Activated CD8-positive, alpha-beta T cell treated with anti-CD3 and anti-CD28 coated beads, Interleukin-2, amount 10 ng/mL, durations not matched to agents 7 days and 5 days (primary cell): ENCODE measurements at places on chromosomes 4 and X. TPM values are rescaled to one million over a fixed set of nuclear protein-coding genes. Genes with fewer than 3 reads are reported as not detected.
A peak's percentile ranks its signal among the peaks of the same experiment; 100 is the strongest.

Gene SMIM31
- total RNA-seq, result not detected

GRCh38 chr4:83503974-83504373 is 19.1 kb upstream of the ABRAXAS1 start:
- H3K36me3 ChIP-seq, result no peaks in the 10 kb centered on the region
- peaks cover 15% of the 10 kb centered on the region for H3K4me1 ChIP-seq
- no peaks in the 10 kb centered on the region for H3K27me3 ChIP-seq
- no peak overlapping the region for H3K4me3 ChIP-seq

Gene UGT2B7
- total RNA-seq, result not detected

GRCh38 chr4:142353149-142353738 is 492.9 kb downstream of the INPP4B start:
- H3K4me1 ChIP-seq, result peaks cover 74% of the 10 kb centered on the region
- DNase-seq, result no peak
- peak overlapping the region; percentile 50 for H3K27ac ChIP-seq
- no peak overlapping the region for H3K4me3 ChIP-seq

DNA sequence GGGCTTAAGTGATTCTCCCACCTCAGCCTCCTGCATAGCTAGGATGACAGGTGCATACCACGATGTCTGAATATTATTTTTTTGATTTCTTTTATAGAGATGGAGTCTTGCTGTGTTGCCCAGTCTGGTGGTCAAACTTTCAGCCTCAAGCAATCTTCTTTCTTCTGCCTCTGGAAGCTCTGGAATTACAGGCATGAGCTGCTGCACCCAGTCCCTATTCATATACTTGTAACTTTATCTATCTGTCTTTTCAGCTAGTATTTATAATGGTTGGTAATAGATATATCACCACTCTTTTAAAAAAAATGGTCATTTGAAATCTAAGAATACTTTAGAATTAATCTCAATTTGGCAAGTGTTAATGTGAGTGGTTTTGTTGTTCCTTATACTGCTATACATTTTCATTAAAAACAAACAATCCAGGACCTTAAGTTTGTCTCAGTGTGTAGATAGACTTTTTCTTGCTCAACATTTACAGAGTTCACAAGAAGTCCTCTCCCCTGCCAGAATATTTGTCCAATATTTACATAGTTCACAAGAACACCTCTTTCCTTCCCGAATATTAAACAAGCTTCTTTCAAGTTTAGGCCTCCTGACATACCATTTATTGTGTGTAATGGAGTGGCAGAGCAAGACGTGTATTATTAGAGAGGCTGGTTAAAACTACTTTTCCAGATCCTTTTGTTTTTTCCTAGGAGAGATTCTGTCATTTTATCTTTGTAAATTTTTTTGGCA is 1197.4 kb upstream of the ADGRL3 start:
- H3K4me3 ChIP-seq, result no peak overlapping the region
- H3K36me3 ChIP-seq, result no peaks in the 10 kb centered on the region
- no peak for DNase-seq
- no peaks in the 10 kb centered on the region for H3K27me3 ChIP-seq
- no peaks in the 10 kb centered on the region for H3K4me1 ChIP-seq

Gene LNX1
- total RNA-seq, result not detected

DNA sequence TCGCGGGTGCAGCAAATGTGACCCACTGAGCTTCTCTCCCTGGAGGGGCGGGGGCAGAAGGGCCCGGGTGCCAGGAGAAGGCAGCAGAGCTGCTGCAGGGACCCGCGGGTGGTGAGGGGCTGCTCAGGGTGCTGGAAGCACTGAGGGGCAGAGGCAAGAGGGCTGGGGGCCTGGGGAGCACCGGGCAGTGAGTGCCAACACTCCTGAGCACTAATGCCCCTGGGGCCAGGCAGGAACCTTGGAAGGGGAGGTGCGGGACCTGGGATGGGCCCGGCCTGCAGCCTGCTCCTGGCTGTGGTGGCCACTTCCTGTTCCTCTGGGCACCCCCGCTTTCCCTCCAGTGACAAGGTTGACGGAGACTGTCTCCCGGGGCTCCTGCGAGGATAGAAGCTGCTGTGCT is 66.5 kb upstream of the ADRA2C start:
- H3K4me3 ChIP-seq, result no peak overlapping the region
- no peak overlapping the region for H3K27ac ChIP-seq
- no peaks in the 10 kb centered on the region for H3K4me1 ChIP-seq
- no peaks in the 10 kb centered on the region for H3K36me3 ChIP-seq

GRCh38 chr4:23876418-23877089 is 13.3 kb downstream of the PPARGC1A start:
- no peaks in the 10 kb centered on the region for H3K4me1 ChIP-seq
- H3K4me3 ChIP-seq, result no peak overlapping the region
- H3K36me3 ChIP-seq, result no peaks in the 10 kb centered on the region

DNA sequence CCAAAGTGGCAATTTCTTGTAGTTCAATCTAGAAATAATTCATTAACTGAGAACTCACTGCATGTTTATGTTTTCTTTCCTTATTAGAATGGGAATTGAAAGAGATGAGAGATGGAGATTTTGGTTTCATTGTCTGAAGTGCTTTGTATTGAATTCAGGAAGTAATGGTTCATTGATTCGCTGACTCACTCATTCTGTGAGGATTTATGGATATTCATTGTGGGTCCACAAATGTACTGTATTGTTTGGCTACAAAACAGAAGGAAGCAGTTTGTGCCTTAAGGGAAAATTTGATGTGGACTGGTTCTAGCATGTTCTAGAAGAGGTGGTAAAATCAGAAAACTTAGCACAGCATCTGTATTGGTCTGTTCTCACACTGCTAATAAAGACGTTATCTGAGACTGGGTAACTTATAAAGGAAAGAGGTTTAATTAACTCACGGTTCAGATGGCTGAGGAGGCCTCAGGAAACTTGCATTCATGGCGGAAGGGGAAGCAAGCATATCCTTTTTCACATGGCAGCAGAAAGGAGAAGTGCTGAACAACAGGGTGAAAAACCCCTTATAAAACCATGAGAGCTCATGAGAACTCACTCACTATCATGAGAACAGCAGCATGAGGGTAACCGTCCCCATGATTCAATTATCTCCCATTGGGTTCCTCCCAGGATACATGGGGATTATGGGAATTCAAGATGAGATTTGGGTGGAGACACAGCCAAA is 132.3 kb upstream of the VCX3A start:
- H3K4me3 ChIP-seq, result no peak overlapping the region
- H3K27me3 ChIP-seq, result no peaks in the 10 kb centered on the region
- no peaks in the 10 kb centered on the region for H3K36me3 ChIP-seq
- no peak for DNase-seq
- H3K4me1 ChIP-seq, result no peaks in the 10 kb centered on the region

Gene PCSK1N
- total RNA-seq, result not detected
